ENCODE measurements at places on chromosomes 12 and 14. TPM values are rescaled to one million over a fixed set of nuclear protein-coding genes. Genes with fewer than 3 reads are reported as not detected.
A peak's percentile ranks its signal among the peaks of the same experiment; 100 is the strongest.

The RNASE3 gene
- total RNA-seq, result not detected

The GPR137C gene
- total RNA-seq, result 2.6 TPM

The PZP gene
- total RNA-seq, result not detected

The PCED1B gene
- total RNA-seq, result 3.8 TPM

- DNase-seq, result no peak
Observed at GRCh38 chr14:64998455-64998931, 11.8 kb downstream of the FNTB start.

DNA sequence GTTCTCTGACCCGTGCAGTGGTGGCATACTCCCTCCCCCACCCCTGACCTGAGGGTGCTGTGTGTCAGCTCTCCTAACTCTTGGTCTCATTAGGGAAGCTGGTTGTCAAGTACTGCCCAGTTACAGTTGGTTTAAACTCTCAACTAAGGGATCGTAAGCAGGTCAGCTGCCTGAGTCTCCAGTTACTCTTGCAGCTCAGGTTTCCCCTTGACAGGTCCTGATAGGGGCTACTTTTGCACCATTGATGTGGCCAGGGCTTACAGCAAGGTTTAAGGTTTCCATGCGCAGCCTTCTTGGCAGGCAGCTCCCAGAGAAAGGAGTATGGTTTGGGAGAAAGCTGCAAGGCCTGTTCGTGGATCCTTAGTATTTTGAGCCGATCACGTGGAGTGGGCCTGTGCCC lies 74.5 kb downstream of the ETV6 start:
- DNase-seq, result no peak

GRCh38 chr14:102194856-102195255 lies 55.2 kb downstream of the WDR20 start:
- no peak for DNase-seq

DNA sequence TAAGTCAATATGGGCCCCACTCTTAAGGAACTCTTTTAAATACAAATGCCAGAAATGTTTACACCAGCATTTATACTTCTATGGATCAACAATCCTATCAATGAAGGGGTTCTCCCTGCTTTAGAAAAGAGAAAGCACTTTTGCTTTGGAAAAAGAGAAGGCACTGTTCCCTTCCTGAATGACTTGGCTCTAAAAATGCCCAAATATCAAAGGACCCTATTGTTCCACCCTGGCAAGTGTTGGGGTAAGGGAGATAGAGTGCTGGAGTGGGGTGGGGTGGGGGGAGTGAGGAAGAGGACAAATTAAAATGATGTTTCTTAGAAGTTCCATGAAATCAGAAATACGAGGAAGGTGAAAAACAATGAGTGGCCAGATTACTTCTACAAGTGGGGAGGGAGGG lies 131.6 kb upstream of the GRIN2B start:
- DNase-seq, result no peak

- DNase-seq, result no peak
Observed at GRCh38 chr12:115004470-115005146, 320.6 kb upstream of the TBX3 start.

DNA sequence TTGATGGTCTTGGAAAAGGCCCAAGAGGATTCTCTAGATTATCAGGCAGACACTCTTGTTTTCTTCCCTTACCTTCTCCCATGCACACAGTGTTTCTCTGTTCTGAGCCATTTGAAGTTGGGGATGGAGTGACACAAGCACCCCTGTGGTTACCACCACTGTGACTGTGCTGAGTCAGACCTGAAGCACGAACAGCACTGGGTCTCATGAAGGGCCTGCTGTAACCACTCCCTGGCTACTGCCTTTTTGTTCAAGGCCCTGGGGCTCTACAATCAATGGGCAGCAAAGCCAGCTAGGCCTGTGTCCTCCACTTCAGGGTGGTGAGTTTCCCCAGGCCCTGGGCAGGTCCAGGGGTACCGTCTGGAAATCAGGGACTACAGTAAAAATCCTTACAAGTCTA lies 65.5 kb downstream of the TSPAN8 start:
- DNase-seq, result peak; percentile 27

GRCh38 chr14:97215263-97215969 lies 418.2 kb downstream of the VRK1 start:
- DNase-seq, result no peak

GRCh38 chr12:9273276-9273675 lies 65.1 kb upstream of the PZP start:
- no peak for DNase-seq

- no peak for DNase-seq
Observed at GRCh38 chr12:28223025-28223554, 32.8 kb downstream of the CCDC91 start.

DNA sequence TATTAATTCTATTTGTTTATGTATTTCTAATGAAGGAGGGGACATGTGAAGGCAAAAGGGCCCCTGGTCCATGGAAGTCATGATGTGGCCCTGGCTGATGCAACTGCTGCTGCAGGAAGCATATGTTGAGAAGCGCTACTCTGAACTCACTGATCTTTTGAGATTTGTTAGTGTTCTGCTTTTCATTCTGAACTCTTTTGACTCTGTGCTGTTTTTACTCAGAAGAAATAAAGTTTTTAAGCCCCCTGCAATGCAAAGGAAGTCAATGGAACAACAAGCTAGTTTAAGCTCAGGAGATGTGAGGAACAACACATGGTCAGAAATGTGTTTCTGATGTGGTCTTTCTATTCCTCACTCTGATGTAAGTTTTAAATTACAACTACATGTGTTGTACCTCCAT lies 88.9 kb upstream of the BTG1 start:
- DNase-seq, result no peak

- DNase-seq, result no peak
Observed at GRCh38 chr12:48527891-48528670, 2.6 kb downstream of the OR8S1 start.

DNA sequence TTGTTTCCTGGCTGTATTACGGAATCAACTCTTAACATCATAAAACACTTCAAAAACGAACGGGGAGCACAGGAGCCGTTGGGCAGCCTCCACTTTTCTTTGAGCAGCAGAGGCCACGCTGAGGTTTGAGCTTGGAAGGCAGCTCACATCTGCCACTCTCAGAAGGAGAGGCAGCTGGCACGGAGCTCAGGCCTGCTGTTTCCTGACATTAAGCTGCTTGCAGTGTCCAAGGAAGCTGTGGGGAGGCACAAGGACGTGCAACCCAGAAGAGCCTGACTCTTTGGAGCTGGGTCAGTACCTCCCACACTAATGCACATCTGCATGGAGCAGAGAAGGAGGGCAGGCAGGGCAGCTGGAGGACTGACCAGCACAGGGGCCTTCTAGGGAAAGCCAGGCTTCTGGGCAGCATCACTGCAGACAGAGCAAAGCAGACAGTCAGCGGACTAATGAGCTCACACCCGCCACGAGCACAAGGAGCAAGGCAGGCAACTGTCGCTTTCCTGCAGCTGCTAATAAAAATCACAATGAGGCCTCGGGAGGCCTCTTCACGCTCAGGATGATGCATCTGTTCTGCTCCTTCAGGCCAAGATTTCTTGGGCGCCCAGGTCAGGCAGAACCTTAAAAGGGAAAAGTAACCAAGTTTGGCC lies 211.1 kb downstream of the GLT1D1 start:
- no peak for DNase-seq

DNA sequence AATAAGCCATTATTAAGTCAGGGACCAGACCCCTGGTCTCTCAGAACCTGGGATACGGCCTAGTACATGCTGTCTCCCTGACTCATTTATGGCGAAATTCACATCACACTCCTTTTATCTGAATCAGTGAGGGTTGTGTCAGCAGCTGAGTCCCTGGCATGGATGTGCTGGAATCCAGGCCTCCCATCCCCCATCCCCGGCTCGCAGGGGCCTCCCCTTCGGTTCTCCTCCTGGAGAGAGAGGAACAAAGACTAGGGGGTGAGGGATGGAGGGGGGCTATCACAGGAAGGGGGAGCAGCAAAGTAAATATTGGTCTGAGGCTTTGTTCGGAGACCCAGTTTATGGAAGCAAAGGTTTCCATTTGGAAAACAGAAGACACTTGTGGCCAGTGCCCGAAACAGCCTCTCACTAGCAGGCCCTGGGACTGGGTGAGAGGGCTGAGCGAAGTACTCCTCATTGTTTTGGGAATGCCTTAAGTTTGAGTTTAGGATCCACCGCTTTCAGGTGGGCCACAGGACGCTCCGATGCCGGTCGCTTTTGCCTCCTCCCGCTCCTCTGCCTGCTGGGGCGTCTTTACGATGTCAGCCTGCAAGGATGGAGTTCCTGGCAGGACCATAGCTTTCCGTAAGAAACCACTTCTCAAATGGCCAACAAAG lies 145.0 kb downstream of the PRKCH start:
- no peak for DNase-seq

DNA sequence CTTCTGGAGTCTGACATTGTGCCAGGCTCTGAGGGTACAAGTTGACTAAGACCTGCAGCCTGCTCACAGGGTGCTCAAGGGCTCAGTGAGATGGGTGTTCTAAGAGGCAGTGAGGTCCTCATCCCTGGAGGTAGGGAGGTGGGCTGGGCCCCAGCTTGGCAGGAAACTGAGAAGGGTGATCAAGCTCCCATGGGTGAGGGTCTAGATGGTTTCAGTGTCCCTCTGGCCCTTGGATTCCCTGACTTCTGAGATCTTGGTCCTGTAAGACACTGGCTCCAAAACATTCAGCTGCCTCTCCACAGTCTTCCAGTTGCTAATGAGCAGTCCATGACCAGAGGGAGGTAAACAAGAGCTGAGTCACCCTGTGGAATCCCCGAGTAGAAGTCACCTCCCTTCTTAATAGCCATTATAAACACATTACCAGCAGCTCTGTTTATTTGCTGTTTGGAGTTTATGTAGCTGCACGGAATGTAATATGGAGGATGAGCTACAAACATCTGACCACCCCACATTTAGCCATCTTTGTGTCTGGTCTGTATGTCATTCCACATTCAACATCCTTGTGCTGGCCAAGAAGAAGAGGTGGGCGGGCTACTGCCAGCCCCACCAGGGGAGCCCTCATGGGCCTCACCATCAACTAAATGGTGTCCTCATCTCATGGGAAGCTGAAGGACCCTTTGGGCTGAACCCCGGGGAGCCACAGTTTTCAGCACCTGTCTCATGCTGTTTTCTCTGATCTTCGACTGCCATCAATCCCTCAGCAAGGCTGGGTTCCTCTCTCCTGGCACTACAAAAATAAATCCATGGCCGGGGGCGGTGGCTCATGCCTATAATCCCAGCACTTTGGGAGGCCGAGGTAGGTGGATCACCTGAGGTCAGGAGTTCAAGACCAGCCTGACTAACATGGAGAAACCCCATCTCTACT lies 37.2 kb upstream of the BDKRB2 start:
- no peak for DNase-seq

DNA sequence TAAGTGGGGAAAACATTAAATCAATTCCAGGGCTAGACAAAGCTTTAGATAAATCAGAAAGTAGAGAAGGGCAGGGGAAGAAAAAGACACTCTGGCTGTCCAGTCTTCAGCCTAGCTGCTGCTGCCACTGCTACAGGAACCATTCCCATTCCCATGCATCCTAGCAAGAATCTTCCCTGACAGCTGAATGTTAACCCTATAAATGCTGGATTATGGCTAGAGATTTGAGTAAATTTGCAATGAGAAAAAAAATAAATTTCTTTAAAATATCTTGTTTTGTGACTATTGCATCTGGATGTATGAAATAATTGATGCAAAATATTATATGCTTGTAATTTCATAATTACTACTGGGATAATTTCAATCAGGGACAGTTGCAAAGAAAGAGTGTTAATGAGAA lies 15.0 kb upstream of the CDKN3 start:
- no peak for DNase-seq

- DNase-seq, result no peak
Observed at GRCh38 chr14:105376521-105377440, 21.6 kb upstream of the TEX22 start.

GRCh38 chr12:117032593-117033381 lies 66.4 kb downstream of the TESC start:
- peak; percentile 86 for DNase-seq

All from chondrocyte (in vitro differentiated cells).